ENCODE measurements at places on chromosomes 3 and 15. TPM values are rescaled to one million over a fixed set of nuclear protein-coding genes. Genes with fewer than 3 reads are reported as not detected.

Gene ERICH6
- total RNA-seq = not detected

Gene LIPC
- total RNA-seq = not detected

Gene NMNAT3
- total RNA-seq = 1.9 TPM

Gene DGKG
- total RNA-seq = not detected

Gene ACTC1
- total RNA-seq = not detected

GRCh38 chr3:141913150-141913811, 36.8 kb downstream of the ATP1B3 start:
- H3K36me3 ChIP-seq = peaks cover 87% of the 10 kb centered on the region
- no peaks in the 10 kb centered on the region for H3K27me3 ChIP-seq

DNA sequence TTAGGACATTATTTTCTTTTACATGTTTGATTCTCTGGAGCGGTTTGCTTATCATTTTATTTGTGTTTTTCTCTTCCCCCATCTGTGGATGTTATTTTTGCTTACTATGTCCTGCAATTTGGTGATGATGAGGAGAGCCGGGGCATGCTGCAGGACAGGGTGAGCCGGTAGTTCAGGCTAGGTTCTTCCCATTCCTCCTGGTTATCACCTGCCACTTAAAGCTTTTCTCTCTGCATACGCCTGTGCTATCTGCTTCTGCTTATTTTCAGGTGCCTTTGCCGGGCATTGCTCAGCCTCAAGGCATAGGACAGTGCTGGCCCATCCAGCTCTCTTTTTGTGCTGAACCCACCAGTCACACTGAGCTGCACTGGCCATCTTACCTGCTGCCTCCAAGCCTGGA, 85.8 kb downstream of the MCTP2 start:
- no peak overlapping the region for H3K27ac ChIP-seq
- peaks cover 48% of the 10 kb centered on the region for H3K36me3 ChIP-seq
- no peaks in the 10 kb centered on the region for H3K4me1 ChIP-seq
- no peak overlapping the region for H3K4me3 ChIP-seq

DNA sequence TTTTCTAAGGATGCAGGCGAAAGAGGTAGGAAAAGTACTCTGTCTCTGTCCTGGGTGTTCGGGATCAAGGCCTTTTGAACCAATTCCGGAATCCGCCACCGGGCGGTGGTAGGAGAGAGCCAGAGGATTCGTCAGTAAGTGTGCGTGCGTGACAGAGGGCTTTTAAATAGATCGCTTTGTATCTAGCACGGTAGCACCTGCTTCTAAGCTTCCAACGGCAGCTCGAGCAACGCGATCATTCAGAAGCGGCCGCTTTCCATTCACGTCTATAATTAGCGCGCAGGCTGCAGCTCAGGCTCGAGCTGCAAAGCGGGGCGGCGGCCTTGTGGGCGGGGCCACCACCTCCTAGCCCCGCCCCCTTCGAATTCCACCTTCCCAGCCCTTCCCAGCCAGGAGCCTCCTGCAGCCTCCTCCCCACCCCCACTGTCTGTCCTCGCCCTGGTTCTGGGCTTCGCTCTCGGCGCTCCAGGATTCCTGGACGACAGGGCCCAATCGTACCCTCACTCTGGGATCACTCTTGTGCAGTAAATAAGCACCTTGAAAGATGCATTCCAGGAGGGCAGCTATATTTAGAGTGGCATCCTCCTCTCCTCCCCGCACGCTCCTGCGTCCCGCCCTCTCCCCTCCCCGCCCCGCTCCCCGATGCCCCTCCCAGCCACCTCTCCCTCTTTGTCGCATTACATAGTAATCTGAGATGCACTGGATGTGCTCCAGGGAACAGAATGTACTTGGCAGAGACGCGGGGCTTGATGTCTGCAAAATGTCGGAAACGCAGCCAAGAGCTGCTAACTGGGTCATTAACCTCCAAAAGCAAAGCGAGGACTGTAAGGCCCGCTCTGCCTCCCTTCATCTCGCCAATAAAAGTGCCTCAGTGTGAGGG, 224.1 kb upstream of the TPRG1 start:
- no peaks in the 10 kb centered on the region for H3K36me3 ChIP-seq
- peak overlapping the region; percentile 96 for H3K27ac ChIP-seq
- no peaks in the 10 kb centered on the region for H3K27me3 ChIP-seq
- peak overlapping the region; percentile 71 for H3K4me3 ChIP-seq
- peaks cover 58% of the 10 kb centered on the region for H3K4me1 ChIP-seq

DNA sequence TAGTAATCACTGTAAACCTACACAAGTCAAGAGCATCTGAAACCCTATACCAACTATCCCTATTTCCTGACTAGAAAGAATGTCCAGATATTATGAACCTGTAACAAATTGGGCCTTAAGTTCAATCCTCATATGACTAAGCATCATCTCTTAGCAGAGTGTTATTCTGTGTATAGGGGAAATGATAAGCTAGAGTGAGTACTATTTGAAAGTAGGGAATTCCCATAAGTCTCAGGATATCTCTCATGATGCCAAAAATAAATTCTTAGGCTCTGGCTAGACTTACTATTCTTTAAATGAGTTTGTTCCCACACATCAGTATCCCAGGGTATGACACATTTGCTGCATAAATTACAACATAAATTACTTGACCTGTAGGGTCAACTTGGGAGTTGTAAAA, 15.3 kb downstream of the MRPL47 start:
- H3K27me3 ChIP-seq = no peaks in the 10 kb centered on the region
- peaks cover 91% of the 10 kb centered on the region for H3K36me3 ChIP-seq
- no peak overlapping the region for H3K27ac ChIP-seq
- no peak overlapping the region for H3K4me3 ChIP-seq
- H3K4me1 ChIP-seq = no peaks in the 10 kb centered on the region
- no peak for DNase-seq

- H3K4me3 ChIP-seq = no peak overlapping the region
- H3K27me3 ChIP-seq = no peaks in the 10 kb centered on the region
- H3K4me1 ChIP-seq = peaks cover 12% of the 10 kb centered on the region
- peak; percentile 17 for DNase-seq
Observed at GRCh38 chr15:84684092-84684491, 26.1 kb upstream of the NMB start.

- H3K4me1 ChIP-seq = peaks cover 26% of the 10 kb centered on the region
- no peak for DNase-seq
- peak overlapping the region; percentile 60 for H3K27ac ChIP-seq
- H3K36me3 ChIP-seq = peaks cover 15% of the 10 kb centered on the region
Observed at GRCh38 chr3:150411106-150411460, 3.0 kb downstream of the TSC22D2 start.

- H3K4me1 ChIP-seq = peaks cover 9% of the 10 kb centered on the region
- H3K27ac ChIP-seq = no peak overlapping the region
- H3K36me3 ChIP-seq = no peaks in the 10 kb centered on the region
- no peak overlapping the region for H3K4me3 ChIP-seq
- no peaks in the 10 kb centered on the region for H3K27me3 ChIP-seq
Observed at GRCh38 chr3:120452816-120453215, 2.0 kb upstream of the FSTL1 start.

GRCh38 chr15:61393949-61394348, 164.8 kb upstream of the RORA start:
- H3K4me1 ChIP-seq = peaks cover 8% of the 10 kb centered on the region
- H3K36me3 ChIP-seq = no peaks in the 10 kb centered on the region
- no peak overlapping the region for H3K27ac ChIP-seq
- H3K27me3 ChIP-seq = no peaks in the 10 kb centered on the region
- DNase-seq = no peak

DNA sequence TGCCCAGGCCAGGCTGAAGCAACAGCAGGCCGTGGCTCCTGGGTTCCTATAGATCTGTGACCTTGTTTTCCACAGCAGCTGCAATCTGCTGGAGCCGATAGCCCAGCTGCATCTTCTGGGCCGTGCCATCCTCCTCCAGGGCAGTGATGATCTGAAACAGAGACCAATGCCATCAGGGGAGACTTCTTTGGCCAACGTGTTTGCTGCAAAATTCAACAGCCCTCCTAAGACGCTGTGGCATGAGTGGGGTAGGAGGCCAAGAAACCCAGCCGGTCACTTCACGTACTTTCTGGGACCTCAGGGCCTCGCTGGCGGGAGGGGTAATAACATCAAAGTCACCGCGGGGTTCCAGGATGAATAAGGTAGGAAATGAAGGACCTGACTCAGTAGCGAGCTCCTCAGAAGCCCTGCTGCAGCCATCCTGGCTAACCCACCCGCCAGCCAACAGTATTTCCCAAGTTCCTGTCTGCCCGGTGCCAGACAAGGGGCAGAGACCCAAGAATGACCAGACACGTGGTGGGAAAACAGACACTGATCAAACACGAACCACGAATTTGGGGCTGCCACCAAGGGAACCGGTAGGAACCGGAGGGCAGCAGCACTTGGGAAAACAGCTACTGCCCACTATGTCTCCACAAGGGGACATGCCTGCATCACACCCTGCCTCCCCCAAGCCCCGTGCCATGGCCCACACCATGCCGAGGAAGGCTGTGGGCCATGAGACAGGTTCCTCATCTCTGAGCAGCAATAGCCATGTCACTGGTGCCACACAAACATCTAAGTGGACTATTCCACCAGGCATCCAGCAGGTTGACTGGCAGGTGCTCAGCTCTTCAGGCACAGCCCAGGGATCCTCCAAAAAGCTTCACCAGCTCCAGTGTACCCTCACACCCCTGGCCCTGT, 25.2 kb downstream of the PLXNB1 start:
- no peaks in the 10 kb centered on the region for H3K27me3 ChIP-seq
- peak overlapping the region; percentile 95 for H3K27ac ChIP-seq
- H3K36me3 ChIP-seq = peaks cover 84% of the 10 kb centered on the region
- peaks cover 31% of the 10 kb centered on the region for H3K4me1 ChIP-seq
- no peak overlapping the region for H3K4me3 ChIP-seq

Measured in MCF 10A (cell line).